ENCODE measurements at places on chromosomes 11 and 22.

DNA sequence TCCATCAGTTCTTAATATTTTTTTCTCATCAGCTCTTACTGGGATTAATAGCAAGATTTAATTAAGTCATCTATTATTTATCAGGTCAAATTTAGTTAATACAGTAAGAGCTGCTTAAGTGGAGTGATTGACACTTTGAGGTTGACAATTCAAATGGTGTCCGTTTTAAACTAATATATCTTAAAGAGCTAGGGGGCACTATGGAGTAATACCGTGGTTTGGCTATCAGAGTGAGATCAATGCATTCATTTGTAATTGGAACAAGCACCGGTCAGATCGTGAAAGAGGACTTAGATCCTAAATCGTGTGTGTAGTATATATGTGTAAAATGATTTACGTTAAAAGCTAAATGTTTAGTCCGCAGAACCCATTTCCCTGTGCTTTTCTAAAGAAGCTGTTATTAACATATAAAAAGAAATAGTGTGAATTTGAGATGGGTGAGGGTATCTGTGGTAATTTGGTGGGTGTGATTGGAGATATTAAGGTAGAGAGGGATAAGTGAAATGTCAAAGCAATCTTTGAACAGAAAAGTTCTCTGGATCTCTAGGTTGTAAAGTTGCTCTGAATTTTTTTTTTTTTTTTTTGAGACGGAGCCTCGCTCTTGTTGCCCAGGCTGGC, 2.3 kb downstream of the SIK2 start:
- DNase-seq: no peak

DNA sequence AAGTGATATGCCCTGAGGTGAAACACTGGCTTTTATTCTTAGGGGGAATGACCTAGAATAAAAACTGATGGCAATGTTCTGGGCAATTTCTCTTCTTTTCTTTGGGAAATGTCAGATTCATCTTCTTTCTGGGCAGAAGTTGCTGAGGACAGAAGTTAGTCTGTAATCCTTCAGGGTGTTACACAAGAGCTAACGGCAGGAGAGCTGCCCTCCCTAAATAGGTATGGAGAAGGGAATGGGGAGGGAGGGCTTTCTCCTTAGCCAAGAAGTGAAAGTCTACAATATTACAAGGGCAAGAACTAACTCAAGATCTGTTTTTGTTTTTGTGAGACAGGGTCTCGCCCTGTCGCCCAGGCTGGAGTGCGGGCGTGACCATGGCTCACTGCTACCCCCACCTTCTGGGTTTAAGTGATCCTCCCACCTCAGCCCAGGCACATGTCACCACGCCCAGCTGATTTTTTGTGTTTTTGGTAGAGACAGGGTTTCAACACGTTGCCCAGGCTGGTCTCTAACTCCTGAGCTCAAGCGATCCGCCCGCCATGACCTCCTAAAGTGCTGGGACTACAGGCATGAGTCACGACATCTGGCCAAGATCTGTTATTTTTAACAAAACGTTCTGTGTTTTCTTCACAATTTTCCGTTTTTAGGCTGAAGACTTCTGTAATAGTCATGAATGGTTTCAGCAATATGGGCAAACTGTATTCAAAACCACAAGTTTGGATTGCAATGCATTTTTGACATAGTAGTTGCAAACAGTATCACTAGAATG, 7.2 kb downstream of the PIWIL4 start:
- DNase-seq: no peak

- DNase-seq: no peak
Measured at GRCh38 chr22:33923033-33923432, 2.8 kb upstream of the LARGE1 start.

DNA sequence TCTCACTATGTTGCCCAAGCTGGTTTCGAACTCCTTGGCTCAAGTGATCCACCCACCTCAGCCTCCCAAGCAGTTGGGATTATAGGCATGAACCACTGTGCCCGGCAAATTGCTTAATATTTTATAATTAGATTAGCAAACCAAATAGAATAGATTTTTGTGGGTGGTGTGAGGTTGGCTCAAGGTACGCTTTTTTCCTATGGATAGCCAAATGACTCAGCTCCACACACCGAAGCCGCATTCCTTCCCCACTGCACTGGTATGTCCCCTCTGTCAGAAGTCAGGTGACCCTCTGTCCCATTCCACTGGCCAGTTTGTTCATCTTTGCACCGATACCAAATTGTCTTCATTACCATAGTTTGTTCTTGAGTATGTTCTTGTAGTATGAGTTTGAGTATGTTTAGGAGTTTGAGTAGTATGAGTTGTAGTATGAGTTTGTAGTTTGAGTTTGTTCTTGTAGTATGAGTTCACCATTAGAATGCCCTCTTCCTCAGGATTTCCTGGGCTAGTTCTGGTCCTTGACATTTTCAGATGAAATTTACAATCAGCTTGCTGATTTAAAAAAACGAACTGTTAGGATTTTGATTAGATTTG, 19.4 kb downstream of the SUSD2 start:
- no peak for DNase-seq

- no peak for DNase-seq
Measured at GRCh38 chr11:45906096-45906682, 882 bp downstream of the FREY1 start.

GRCh38 chr11:35276396-35277145, 137.6 kb downstream of the CD44 start:
- no peak for DNase-seq

DNA sequence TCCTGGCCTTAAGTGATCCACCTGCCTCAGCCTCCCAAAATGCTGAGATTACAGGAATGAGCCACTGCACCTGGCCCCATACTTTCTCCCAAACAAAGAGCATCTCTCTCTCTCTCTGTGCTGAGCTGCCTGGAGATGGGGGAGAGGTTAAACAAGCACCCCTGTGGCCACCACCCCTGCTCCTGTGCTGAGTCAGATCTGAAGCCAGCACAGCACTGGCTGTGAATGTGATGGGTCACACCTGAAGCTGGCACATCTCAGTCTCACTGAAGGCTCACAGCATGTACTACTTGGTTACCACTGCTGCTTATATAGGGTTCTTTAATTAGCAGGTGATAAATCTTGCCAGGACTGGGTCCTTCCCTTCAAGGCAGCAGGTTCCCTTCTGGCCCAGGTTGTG, 10.8 kb upstream of the WEE1 start:
- DNase-seq: no peak
